Astrocyte of the cerebellum (primary cell): ENCODE measurements at places on chromosomes 6 and 20.

- peak; percentile 54 for DNase-seq
Observed at GRCh38 chr6:125310994-125311649, 9.4 kb upstream of the HDDC2 start.

- no peak for DNase-seq
Observed at GRCh38 chr6:166465671-166466087, 82.9 kb upstream of the MPC1 start.

DNA sequence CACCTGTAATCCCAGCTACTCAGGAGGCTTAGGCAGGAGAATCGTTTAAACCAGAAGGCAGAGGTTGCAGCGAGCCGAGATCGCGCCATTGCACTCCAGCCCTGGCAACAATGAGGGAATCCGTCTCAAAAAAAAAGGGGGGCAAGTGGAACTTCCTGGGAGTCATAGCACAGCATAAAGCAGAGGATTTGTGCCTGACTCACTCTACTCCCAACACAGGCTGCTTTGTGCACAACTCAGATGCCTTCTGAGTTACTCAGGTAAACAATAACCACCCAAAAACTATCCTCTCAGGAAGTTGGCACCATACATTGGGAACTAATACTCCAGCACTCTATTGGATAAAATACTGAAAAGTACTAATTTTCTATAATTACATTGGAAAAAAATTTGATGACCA lies 2.5 kb upstream of the TMEM244 start:
- no peak for DNase-seq

DNA sequence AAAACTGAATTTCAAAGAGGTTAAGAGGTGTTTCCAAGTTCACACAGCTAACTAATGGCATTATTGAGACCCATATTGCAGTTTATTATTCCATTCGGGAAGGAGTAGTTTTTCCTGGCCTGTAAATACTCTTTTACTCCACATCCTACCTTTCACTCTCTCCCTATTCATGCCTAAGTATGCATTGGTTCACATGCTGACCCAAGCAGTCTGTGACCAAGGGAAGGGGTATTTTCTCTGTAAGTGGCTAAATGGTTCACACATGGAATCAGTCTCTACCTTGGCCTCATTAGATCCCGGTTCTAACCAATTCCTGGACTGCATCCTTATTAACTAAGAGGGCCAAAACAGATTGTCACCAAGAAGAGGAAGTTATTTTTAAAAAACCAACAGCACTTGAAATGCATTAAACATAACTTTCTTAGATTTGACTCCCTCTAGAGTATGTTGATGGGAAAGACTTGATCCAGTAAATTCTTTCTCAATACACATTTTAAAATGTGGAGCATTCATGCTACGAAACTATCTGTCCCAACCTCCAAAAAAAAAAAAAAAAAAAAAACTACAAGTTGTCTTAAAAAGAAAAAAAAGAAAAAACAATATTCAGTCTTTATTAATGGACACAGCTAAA lies 17.8 kb upstream of the RSPO3 start:
- DNase-seq: no peak

DNA sequence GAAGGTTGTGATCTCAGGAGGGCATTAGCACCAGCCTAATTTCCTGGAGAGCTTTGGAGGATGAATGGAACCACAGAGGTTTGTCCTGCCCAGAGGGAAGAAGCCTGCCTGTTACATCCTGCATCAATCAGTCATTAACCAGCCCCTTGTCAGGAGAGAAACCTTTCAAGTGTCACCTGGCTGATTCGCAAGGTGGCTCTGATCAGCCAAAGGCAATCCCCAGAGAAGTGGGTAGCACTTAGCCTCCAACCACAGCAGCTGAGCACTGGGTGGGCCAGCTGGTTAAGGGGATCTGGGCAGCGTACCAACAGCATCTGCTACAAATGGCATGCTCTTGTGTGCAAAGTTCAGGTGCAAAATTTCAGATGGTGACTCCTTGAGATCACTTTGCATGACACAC lies 26.9 kb downstream of the ANKEF1 start:
- DNase-seq: no peak

DNA sequence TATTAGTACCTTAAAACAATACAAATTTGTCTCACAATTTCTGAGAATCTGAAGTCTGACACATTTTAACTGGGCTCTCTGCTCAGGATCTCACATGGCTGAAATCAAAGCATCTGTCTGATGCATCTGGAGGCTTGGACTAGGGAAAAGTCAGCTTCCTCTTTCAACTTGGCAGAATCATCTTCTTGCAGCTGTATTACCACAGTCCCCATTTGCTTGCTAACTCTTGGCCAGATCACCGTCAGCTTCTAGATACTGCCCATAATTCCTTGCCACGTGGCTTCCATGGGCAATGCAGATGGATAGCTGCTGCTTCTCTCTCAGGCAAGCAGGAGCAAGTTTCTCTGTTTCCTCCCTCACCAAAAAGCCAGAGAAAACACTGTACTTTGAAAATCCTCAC lies 1106.4 kb upstream of the CITED2 start:
- DNase-seq: no peak

DNA sequence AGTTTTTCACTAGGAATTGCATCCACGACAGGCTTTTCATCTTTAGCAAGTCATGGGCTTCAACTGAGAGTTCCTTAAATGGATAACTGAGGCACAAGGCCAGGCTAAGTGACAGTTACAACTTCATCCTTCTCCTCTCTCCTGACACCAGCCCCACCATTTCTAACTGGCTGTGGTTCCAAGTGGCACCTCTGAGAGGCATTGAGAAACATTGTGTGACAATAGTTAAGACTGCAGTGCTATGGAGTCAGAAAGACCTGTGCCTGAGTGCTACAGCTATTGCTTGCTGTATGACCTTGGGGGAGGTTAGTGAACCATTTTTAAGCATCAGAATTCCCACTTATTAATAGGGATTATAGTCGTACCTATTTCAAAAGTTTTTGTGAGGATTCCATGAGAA lies 26.2 kb upstream of the MLIP start:
- no peak for DNase-seq

DNA sequence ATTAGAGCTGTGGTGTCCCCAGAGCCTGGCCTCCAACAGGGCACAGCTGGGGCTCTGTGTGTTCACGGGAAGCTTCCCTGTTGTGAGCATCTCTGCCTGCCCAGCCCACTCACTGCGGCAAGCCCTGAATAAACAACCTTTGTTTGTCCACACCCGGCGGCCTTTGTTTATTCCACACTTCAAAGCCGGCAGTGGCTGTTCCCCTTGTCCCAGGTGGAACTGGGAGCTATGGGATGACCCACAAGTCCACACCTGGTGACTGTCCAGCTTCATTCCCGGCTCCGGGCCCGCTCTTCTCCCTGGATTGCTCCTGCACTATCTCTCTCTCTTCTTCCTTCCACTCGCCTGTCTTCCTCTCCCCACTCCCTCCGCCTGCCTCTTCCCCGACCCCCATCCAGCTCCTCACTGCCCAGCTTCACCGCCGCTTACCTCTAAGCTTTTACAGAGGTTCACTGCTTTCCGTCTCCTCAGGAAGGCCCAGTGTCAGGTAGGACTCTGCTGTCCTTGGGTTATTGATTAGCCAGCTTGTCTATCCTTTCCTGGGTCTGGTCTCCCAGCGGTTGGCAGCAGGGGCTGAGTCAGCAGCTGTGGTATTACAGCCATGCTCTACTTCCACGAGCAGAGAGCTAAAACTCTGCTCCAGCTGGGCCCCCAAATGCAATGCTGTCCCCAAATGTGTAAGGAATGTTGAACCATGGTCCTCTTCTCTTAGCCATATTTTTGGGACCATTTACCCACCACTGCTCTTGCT lies 17.8 kb downstream of the DACT2 start:
- no peak for DNase-seq

DNA sequence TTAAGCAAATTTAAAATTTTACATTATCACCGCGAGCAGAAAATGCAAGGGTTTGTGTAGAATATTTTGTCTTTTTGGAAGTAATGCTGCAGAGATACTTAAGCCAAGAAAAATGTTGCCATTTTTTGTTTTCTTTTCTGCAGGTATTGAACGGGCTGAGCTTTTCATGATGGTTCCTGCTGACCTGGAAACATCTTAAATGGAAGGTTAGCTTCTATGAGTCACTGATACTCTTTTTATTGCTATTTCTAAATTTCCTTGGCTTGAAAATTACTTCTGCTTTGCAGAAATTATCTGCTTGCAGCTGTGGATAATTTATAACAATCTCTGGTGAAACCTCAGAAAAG lies 12.7 kb downstream of the SYTL3 start:
- no peak for DNase-seq

- no peak for DNase-seq
Observed at GRCh38 chr6:105892577-105893262, 193.4 kb upstream of the PRDM1 start.

GRCh38 chr20:58194175-58194791 lies 34.2 kb downstream of the ANKRD60 start:
- no peak for DNase-seq

DNA sequence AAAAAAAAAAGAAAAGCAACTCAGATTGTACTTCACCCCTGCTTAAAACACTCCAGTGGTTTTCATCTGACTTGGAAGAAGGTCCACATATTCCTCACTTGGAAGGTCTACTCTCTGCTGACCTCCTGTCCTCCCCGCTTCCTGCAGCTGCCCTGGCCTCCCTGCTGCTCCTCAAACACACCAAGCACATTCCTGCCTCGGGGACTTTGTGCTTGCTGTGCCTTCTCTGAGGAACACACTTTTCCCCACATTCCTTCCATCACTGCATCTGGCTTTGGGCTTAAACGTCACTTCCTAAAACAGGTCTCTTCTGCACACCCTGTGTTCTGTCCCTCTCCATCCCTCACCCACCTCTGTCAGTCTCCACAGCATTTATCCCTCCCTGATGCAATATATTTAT lies 4.9 kb upstream of the PDYN start:
- no peak for DNase-seq

- DNase-seq: no peak
Observed at GRCh38 chr6:34924831-34925625, 36.0 kb downstream of the ANKS1A start.

DNA sequence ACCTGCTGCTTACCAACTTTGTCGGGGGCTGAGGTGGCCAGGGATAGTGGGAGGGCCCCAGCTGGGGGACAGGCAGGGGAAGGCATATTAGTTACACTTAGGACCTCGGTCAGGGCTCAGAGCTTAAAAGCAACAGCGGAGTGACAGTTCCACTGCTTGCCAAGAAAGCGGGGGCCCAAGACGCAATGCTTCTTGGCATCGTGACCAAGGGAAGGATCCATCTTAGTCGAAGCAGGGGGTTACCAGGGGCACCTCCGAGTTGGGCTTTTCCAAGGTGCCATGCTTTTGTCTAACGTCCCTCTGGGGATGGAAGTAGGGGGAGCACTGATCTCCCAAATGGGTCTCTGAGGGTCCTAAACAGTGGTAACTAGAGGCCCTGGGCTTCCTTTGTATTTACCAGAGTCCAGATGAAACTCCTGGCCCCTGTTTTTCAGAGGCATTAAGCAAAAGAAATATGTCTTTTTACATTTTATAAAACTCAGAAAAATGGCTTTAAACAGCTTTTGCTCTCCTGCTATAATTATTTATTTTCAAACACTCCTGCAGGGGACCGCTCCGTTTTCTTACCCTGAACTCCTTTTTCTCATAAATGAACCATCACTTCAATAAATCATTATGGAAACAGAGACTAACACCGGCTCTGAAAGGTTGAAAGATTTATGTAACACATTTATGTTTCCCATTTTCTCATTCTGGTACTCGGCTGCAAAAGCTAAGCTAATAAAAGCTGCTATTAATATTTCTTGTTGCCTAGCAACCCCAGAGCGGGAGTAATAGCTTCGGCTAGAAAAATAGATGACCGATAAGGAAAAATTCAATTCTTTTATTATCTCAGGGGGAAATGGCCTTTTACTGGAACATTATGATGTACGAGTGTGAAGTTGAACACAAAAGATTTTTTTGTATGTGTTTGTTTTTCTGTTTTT lies 100.4 kb downstream of the TOX2 start:
- no peak for DNase-seq

DNA sequence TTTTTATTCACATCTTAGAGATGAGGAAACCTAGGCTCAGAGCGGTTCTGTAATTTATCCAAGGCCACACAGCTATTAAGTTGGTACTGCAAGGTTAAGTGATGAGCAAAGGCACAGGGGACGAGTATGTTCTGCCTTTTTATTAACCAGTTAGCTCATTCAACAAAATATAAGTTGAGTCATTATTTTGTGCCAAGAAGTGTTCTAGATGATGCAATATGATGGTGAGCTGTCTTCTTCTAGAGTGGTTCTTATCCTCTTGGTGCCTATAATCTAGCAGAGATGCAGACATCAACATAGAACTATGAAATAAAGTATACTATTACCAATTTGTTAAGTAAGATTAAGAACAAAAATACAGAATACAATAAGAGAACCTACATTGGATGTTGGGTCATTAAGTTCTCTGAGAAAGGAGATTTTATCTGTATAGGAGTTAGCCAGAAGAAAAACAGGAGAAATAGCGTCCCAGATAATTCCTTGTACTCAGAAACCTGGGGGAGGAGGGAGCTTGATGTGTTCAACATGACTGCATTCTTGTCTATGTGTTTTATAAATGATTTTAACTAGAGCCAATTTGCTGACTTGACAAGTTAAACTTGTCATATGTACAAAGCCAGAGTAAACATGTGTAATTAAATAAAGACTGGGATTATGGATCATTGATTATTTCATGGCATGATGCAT lies 122.3 kb downstream of the TBXT start:
- no peak for DNase-seq

GRCh38 chr20:51469578-51470498 lies 72.7 kb downstream of the NFATC2 start:
- no peak for DNase-seq

GRCh38 chr6:113082745-113083144 lies 735.6 kb downstream of the RFPL4B start:
- DNase-seq: peak; percentile 87

DNA sequence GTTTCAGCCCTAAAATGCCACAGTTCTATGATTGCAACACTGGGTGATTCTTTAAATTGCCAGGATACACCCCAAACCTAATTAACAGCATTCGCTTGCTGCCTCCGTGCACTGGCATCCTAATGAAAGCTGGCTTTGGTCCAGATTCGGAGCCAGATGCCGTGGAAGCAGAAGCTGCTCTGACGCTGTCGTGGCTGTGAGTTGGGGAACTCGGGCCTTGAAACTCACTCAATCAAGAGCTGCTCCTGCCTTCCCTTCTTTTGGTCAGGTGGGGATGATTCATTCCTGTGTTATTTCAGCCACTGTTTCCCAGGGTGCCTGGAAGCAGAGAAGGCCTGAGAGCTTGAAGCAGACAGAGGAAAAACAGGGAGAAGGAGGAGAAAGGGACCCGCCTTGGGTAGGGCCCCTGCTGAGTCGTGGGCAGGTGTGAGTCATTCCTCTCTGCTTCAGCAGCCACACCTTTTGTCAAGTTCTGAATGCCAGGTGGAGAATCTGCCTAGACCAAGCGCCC lies 36.2 kb upstream of the DSP start:
- peak; percentile 46 for DNase-seq

- no peak for DNase-seq
Observed at GRCh38 chr20:10505827-10506226, 70.7 kb downstream of the SLX4IP start.

DNA sequence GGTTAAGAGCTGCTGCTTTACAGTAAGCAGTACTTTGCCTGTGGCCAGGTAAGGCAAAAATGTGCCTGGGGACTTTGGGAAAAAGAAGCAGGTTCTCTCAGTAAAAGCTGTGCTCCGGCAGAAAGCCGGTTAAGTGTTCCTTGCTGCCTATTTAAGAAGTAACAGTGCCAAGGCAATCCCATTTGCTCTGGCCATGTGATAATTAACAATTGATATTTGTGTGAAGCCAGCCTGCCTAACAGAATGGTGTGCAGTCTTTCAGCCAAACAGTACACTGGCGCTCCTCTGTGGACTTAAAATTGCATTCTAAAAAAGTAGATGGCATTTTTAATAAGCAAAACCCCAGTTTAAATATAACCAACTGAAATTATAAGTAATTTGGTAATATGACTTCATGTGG lies 430.3 kb downstream of the PLCB1 start:
- no peak for DNase-seq
